ENCODE measurements at places on chromosomes 2 and 18.

DNA sequence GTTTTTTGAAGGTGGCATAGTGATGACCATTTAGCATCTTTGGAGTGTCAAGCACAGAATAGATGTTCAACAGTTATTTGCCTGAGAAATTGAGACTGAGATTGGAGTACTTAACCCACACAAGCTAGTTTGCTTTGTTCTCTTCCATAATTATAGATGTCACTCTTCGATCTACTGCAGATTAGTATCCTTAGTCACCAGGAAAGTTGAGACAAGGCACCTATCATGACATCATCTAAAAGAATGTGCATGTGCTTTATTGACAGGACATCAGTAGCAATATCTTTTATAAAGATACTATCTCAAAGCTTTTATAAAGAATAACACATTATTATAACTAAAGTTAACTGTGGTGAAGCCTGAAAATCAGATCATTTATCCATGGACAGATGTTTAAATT is 6.4 kb downstream of the VRK2 start:
- DNase-seq: no peak

DNA sequence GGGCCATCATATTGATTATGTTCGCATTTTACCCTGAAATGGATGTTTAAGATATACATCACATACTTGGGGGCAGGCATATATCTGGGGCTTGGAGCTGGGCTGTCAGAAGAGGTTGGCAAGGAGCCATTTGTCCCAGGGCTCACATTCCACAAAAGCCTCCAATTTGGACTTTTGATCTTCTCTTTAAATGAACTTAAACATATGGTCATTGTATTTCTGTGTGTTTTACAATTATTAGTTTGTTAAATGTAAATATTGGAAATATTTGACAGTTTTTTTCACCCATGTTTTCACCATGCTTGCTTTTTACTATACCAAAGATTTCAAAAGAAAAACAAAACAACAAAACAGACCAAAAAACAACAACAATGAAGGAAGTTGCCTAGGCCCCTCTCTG is 165.8 kb upstream of the MEIS1 start:
- DNase-seq: no peak

DNA sequence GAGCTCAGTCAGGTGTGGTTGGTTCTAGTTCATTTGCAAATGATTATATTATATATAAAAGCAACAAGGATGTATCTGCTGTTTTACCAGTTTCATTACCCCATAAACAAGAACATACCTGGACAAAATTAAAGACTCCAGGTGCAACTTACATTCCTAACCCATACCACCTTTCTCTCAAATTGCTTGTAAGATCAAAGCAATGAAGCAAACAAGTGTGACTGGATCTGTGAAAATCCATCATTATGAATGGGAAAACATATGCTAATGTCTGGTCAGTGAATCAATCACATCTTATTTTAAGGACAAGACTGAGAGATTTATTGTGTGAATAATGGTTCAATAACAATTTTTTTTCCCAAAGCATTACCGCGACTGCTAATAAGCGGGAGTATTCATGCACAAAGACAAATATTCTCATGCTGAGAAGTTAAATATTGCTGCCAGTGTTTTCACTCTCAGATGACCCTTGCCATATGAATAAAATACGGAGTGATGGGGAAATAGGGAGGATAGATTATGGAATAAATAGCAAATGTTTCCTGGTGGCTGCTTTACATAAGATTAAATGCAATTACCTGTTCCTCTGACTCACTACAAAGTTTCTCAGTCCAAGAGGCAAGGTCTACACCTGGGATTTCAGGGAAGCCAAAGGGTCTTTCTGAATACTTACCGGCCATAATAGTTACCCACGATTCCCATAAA is 59.3 kb downstream of the WDR75 start:
- no peak for DNase-seq

DNA sequence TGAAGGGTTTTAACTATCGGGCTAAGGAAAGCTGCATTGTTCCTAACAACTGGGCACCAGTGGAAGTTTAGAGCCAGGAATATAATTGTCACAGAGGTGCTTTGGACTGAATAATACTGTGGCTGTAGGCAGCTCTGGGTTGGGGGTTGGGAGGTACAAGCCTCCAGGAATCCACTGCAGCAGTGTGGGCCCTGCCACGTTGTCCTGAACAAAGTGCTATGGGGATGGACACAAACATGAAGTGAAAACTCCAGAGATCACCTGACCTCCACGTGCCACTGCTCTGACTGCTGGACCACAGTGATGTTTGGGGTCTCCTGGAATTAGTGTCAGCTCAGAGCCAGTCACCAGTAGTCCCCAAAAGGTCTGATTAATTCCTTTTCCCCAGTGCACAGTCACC is 110.9 kb downstream of the BCL2 start:
- DNase-seq: no peak

- DNase-seq: no peak
These were observed 7.3 kb downstream of the IL1F10 start for GRCh38 chr2:113075030-113075429.

GRCh38 chr2:132790207-132790785 is 120.3 kb upstream of the LYPD1 start:
- no peak for DNase-seq

DNA sequence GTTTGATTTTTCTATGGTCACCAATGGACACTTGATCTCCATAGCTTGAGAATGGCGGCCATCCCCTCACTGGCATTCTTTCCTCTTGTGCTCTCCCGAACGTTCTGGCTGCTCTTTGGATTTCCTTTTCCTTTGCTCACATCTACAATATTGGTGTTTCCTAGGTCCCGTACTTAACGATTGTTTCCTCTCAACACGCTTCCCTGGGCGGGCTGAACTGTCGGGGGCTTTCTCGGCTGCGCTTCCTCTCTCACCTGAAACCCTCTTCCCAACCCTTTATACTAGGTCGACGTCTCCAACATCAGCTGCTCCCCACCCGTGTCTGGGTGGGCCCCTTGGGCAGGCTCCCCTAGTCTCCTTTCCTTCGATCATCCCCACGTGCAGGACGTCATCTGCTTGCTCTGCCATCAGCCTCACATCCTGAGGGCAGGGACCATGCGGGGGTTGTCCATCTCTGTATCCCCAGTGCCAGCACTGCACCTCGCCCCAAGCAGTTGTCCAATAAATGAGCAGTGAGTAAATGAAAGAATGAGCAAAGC is 634 bp upstream of the DIS3L2 start:
- no peak for DNase-seq

DNA sequence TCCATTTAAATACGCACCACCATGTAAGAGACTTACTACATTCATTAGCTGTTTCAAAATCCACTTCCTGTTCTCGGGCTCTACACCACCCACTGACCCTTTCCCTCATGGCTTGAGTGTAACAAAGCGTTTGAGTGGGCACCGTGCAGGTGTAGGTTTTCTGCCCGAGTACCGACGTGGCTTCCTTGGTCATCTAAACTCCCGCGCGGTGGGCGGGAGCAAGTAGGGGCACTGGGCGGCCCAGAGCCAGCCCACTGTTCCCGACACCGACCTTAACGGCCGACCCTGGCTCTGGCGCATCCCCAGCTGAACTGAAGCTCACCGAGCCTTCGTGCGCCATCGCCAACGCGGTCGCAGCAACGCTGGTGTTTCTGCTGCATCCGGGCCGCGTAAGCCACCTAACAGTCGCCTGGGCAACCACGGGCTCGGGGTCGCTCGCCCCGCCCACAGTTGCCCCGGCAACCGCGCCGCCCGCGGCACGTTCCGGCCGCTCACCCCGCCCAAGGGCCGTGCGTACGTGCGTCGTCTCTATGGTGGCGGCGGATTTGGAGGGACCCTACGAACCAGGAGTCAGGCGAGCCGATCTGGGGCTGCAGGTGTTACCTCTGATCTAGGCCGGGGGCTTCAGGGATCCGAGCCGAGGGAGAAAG is at the start of the genes C2orf81 and WDR54:
TSS of gene C2orf81 (minus strand) at position 399 of the 650 bp plus-strand sequence. CDS start at position 340, 59 bp downstream.
TSS of gene WDR54 (plus strand) at position 510 of the 650 bp plus-strand sequence. CDS start 424 bp downstream, outside the sequence.
- peak; percentile 92 for DNase-seq

DNA sequence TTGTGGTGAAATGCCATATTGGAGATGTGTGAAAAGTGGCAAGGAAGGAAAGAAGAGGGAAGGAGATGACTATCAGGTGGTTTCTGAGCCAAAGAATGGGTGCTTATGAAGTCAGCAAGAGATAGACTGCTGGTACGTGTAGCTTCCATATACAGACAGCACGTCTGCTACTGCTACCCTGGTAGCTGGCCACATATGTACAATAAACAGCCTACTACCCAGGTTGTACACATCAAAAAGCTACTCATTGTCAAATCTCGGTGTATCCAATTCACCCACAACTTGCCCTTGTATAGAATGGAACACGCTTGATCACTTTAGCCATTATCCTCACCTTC is 761.8 kb downstream of the LRRTM4 start:
- no peak for DNase-seq

DNA sequence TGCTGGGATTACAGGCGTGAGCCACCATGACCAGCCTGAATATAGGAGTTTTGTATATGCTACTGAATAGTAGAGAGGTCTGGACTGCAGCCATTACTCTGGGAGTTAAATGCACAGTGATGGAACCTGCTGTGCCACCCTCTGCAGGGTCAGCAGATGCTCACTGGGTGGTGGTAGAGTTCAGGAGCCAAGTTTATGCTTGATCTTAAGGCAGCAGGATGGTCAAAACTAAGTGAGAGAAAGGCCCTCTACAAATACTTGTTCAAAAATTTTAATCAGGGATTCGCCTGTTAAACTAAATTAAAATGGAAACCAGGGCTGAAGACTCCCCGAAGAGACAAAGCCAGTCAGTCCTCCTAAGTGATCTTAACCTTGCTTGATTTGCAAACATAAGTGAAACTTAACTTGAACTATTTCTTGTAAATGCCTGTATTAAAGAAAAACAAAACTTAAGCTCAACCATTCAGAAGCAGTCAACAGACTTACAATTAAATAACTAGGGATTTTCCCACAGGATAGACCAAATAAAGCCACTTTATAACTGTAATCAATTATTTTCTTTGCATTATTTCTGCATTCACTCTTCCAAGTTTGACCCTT is 4.2 kb upstream of the WDFY1 start:
- DNase-seq: no peak

GRCh38 chr2:23803965-23804542 is 122.9 kb downstream of the ATAD2B start:
- DNase-seq: no peak

GRCh38 chr2:172434821-172435605 is 7.6 kb downstream of the ITGA6 start:
- DNase-seq: peak; percentile 58

DNA sequence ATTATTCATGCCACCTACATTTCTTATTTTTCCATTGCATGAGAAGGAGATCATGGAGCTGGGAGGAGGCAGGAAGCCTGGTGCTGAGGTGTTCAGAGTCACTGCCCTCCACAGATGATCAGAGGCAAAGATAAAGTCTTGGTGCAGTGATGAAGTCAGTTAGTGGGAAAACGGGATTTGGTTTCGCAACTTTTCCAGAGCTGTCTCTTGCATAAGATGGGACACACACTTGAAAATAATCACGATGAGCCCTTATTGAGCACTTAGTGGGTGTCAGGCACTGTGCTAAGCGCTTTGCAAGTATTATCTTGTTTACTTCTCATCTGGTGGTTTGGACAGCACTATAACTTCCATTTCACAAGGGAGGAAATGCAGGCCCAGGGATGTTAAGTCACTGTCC is 222.1 kb upstream of the SMAD2 start:
- DNase-seq: no peak

DNA sequence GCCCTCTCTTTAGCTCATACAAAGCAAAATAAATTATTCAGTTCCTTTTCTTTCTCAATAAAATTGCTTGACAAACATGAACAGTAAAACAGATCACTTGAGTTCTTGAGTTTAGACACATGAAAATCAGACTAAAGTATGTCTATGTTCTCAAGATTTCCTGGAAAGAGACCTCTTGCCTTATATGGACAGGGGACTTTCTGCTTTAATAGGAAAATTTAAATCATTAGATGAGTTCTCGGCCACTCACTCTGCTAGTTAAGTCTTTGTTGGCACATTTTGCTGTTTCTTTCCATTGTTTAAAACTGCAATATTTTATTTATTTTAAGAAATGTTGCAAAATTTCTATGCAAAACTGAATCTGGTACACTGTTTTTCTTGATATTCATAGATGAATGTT is 207.8 kb downstream of the RND3 start:
- DNase-seq: no peak

- DNase-seq: no peak
These were observed 40.9 kb upstream of the KCNG2 start for GRCh38 chr18:79756826-79757225.

- DNase-seq: no peak
These were observed 447 bp downstream of the GGCX start for GRCh38 chr2:85560812-85561279.

DNA sequence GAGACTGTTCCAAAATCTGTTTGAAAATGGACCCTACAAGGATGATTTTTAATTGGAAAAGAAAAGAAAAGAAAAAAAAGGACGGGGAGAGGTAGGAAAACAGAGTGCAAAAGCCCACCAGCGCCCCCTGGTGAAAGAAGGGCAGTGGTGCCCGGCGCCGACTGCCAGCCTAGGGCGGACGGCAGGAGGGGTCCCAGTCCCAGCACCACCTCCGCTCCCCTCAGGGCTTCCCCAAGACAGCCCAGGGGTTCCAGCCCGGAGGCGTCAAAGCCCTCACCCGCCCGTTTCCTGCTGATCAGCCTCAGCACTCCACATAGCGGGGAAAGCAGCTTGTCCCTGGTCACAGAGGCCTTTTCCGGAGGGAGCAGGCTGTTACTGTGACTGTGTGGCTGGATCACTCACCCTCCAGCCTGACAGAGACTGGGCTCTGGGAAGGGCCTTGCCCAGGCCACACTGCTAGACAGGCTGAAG is 213.9 kb downstream of the TFCP2L1 start:
- DNase-seq: no peak

DNA sequence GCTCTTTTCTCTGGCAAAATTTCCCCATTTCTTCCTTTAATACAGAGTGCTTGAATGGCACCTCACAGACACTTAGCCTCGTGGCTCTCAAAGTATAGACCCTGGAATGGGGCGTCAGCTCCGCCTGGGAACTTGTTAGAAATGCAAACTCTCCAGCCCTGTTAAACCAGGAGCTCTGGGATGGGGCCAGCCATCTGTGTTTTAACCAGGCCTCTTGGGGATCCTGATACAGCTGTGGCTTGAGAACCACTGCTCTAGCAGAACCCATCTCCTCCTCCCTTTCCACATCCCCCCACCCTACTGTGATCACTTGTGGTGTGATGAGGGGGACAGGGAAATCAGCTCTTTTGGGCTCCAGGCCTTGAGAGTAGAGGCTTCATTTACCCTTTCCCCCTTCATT is 15.9 kb downstream of the LTBP1 start:
- no peak for DNase-seq

DNA sequence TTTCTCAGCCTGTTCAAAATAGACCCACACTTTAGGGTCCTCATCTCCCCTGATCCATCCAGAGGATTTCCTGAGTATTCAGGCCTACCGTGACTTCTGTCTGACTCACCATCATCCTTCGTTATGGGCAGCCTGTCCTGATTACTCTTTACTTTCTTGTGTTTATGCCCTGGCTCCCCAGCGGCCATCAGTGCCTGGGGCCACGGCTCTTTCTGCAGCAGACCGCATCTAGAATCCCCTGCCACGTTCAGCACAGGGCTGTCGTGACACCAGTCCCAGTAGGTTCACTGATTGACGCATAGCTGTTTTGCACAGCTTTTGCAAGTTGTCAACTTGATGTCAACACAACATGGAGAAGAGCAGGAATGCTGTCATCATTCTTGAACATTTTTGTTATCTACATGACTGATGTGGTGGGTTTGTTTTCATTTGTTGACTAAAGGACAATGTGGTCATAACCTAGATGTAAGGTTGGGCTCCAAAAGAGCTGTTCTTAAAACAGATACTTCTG is 225.6 kb downstream of the HAUS1 start:
- no peak for DNase-seq
